ENCODE measurements at places on chromosomes 6 and 20.

- no peaks in the 10 kb centered on the region for H3K36me3 ChIP-seq
- H3K27ac ChIP-seq = no peak overlapping the region
- H3K4me3 ChIP-seq = no peak overlapping the region
- no peak for DNase-seq
- no peaks in the 10 kb centered on the region for H3K27me3 ChIP-seq
Measured at GRCh38 chr20:36234771-36235320, 1.4 kb upstream of the AAR2 start.

- DNase-seq = no peak
- no peaks in the 10 kb centered on the region for H3K27me3 ChIP-seq
- no peak overlapping the region for H3K27ac ChIP-seq
- no peak overlapping the region for H3K4me3 ChIP-seq
- H3K4me1 ChIP-seq = no peaks in the 10 kb centered on the region
Measured at GRCh38 chr20:8718279-8718678, 350.6 kb upstream of the PLCB4 start.

GRCh38 chr6:100456141-100456907 lies 8.4 kb downstream of the SIM1 start:
- H3K27ac ChIP-seq = no peak overlapping the region
- no peak overlapping the region for H3K4me3 ChIP-seq
- no peaks in the 10 kb centered on the region for H3K36me3 ChIP-seq
- no peak for DNase-seq
- H3K27me3 ChIP-seq = peaks cover 15% of the 10 kb centered on the region
- H3K4me1 ChIP-seq = no peaks in the 10 kb centered on the region

DNA sequence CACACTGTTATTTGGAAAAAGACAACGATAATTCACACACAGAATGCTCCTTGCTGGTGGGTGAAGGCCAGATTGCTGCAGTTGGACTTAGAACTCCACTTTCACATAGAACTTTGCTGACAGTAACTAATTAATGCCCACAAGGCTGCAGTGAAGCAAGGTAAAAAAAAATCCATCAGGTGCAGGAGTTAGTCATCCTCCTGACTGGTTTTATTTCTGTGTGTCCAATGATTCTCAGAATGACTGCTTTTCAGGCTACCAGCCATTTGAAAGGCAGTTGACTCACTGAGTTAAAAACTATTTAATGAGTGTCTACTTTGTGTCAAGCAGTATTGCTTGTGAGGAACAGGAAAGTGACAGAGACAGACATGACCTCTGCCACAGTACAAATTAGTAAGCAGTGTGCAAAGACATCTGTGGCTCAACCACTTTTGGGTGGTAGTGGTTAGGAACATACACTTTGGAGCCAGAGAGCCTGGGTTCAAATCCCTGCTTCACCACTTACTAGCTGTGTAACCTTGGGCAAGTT lies 41.9 kb downstream of the ELOVL5 start:
- H3K4me1 ChIP-seq = no peaks in the 10 kb centered on the region
- no peaks in the 10 kb centered on the region for H3K36me3 ChIP-seq
- no peak for DNase-seq
- H3K27ac ChIP-seq = no peak overlapping the region
- H3K27me3 ChIP-seq = no peaks in the 10 kb centered on the region

- no peak overlapping the region for H3K27ac ChIP-seq
- no peak overlapping the region for H3K4me3 ChIP-seq
- DNase-seq = no peak
- no peaks in the 10 kb centered on the region for H3K36me3 ChIP-seq
Measured at GRCh38 chr6:91155129-91155785, 568.4 kb upstream of the MAP3K7 start.

DNA sequence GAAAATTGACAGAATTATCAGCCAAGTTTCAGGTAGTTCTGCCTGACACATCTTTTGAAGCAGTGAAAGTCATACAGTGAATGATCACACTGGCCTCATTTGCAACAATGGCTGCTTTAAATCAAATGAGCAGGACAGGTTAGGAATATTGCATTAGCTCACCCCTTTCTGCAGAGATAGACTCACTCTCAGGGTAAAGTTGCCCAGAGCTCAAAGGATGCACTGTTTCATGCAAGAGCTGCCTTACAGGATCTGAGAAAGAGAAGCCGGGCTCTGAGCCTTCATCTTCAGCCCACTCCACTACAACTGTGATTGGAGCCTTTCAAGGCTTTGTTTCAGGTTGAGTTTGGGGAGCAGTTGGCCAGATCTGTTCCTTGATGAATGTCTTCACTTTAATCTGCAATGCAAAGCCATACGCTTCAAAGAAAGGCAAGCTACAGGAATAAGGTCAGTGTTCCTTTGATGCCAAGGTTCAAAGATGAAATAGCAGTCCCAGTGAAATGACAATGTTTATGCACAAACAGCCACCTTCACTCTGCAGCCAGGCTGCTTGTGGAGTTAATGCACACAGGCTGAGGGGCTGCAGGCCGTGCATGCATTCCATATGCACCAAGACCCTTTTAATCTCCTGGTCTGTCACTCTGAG lies 90.9 kb upstream of the ISM1 start:
- DNase-seq = no peak
- no peaks in the 10 kb centered on the region for H3K36me3 ChIP-seq
- no peaks in the 10 kb centered on the region for H3K27me3 ChIP-seq
- no peak overlapping the region for H3K4me3 ChIP-seq

DNA sequence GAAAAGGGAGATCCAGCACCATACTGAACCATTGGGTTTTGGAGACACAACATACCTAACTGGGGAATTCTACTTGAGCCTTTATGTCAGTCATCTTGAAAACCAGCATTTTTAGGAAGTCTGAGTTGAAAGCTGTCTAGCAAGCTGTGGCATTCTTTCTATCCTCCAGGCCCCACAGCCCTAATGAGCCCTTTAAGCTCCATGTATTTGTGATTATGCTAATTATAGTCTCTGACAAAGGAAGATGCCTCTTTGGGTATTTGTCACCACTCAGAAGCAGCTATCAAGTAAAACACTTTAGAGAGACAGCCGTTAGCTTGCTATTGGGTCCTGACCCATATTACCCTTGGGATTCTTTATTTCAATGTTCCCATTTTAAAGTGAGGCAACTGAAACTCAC lies 159.5 kb upstream of the MANEA start:
- no peak overlapping the region for H3K27ac ChIP-seq
- H3K27me3 ChIP-seq = no peaks in the 10 kb centered on the region
- no peaks in the 10 kb centered on the region for H3K4me1 ChIP-seq
- H3K4me3 ChIP-seq = no peak overlapping the region
- H3K36me3 ChIP-seq = no peaks in the 10 kb centered on the region
- no peak for DNase-seq

GRCh38 chr20:61450549-61450948 lies 198.5 kb downstream of the CDH4 start:
- no peak overlapping the region for H3K4me3 ChIP-seq
- H3K27ac ChIP-seq = no peak overlapping the region
- no peaks in the 10 kb centered on the region for H3K36me3 ChIP-seq

- no peaks in the 10 kb centered on the region for H3K4me1 ChIP-seq
- no peak for DNase-seq
- H3K27ac ChIP-seq = no peak overlapping the region
- no peaks in the 10 kb centered on the region for H3K27me3 ChIP-seq
- H3K4me3 ChIP-seq = no peak overlapping the region
- H3K36me3 ChIP-seq = no peaks in the 10 kb centered on the region
Measured at GRCh38 chr20:30816182-30816645, 441.2 kb upstream of the DEFB115 start.

GRCh38 chr20:17935186-17935585 lies 33.4 kb downstream of the SNX5 start:
- no peak overlapping the region for H3K4me3 ChIP-seq
- no peak for DNase-seq
- H3K36me3 ChIP-seq = no peaks in the 10 kb centered on the region
- H3K4me1 ChIP-seq = peaks cover 10% of the 10 kb centered on the region
- H3K27me3 ChIP-seq = no peaks in the 10 kb centered on the region
- H3K27ac ChIP-seq = peak overlapping the region; percentile 13

DNA sequence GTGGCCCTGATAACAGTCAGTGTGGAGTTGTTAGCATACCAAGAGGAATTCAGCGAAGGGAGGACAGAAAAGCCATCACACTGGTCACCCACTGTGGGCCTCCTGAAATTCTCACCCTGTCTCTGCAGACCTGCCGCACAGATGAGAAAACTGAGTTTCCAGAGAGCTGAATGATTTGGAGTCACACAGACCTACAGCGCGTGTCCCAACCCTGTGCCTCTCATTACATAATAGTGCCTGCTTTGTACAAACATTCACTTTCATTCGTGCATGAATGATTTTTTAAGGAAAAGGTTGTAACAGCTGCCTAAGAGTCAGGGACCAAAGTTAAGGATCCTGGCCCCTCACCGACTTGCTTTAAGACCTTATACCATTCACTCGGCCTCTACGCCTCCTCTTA lies 62.7 kb downstream of the THBS2 start:
- DNase-seq = no peak
- no peak overlapping the region for H3K4me3 ChIP-seq
- H3K27ac ChIP-seq = peak overlapping the region; percentile 67
- no peaks in the 10 kb centered on the region for H3K36me3 ChIP-seq
- no peaks in the 10 kb centered on the region for H3K27me3 ChIP-seq

DNA sequence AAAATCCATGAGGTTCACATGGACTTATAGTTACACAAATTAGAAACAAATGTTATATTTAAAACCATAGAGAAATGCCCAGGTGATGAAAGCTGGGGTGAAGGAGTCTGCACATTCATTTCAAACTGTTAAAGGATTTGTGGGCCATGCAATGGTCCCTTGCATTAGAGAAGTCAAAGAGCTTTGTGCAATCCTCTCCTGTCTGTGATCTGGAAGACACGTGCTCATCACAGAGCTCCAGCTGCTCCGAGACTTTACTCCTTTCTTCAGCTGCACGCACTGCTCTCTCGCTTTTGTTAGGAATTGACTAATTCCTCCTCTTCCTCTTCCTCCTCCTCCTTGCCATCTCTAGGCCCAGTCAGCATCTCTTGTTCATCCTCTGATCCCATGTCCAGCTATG lies 4.1 kb upstream of the AIF1 start:
- H3K36me3 ChIP-seq = no peaks in the 10 kb centered on the region
- no peak for DNase-seq
- no peak overlapping the region for H3K4me3 ChIP-seq
- no peaks in the 10 kb centered on the region for H3K4me1 ChIP-seq

DNA sequence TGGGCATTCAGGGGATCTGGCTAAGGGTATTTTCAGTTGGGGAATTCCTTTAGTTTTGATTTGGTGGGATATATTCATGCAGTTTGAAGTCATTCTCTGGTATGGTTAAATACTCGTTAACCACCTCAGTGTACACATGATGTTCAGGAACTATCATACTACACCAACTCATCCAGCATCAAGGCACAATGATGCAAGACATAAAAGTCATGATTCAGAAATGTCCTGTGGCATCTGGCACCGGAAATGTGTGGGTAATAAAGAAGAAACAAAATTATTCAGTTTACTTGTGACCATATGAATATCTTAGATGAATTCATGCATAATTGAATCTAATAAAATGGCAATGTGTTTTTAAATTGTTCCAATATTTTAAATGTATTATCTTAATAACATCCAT lies 129.0 kb upstream of the BMP5 start:
- no peak overlapping the region for H3K4me3 ChIP-seq
- H3K4me1 ChIP-seq = no peaks in the 10 kb centered on the region
- no peak for DNase-seq
- H3K27ac ChIP-seq = no peak overlapping the region
- no peaks in the 10 kb centered on the region for H3K27me3 ChIP-seq

DNA sequence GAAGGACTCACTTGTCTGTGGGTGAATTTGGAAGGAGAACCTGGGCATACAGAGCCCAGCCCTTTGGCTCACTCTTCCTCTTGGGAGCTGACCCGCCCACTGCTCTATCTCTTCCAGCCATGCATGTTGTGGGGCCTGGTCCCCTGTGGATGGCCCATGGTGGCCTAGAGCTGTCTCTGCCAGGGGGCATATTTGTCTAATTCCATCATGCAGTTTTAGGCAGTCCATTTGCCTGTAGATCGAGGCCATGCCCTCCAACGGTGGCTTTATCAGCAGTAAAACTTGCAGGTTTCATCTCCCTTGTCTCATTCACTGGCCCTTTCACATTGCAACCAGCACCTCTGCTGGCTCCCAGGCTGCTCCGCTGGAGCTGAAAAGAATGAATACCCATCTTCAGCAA lies 12.9 kb upstream of the EZR start:
- no peak overlapping the region for H3K4me3 ChIP-seq
- H3K27me3 ChIP-seq = no peaks in the 10 kb centered on the region
- H3K36me3 ChIP-seq = no peaks in the 10 kb centered on the region
- H3K4me1 ChIP-seq = no peaks in the 10 kb centered on the region
- DNase-seq = no peak

GRCh38 chr6:89379281-89379680 lies 26.8 kb upstream of the UBE2J1 start:
- no peaks in the 10 kb centered on the region for H3K4me1 ChIP-seq
- H3K4me3 ChIP-seq = no peak overlapping the region
- no peak for DNase-seq
- H3K36me3 ChIP-seq = no peaks in the 10 kb centered on the region
- no peak overlapping the region for H3K27ac ChIP-seq

DNA sequence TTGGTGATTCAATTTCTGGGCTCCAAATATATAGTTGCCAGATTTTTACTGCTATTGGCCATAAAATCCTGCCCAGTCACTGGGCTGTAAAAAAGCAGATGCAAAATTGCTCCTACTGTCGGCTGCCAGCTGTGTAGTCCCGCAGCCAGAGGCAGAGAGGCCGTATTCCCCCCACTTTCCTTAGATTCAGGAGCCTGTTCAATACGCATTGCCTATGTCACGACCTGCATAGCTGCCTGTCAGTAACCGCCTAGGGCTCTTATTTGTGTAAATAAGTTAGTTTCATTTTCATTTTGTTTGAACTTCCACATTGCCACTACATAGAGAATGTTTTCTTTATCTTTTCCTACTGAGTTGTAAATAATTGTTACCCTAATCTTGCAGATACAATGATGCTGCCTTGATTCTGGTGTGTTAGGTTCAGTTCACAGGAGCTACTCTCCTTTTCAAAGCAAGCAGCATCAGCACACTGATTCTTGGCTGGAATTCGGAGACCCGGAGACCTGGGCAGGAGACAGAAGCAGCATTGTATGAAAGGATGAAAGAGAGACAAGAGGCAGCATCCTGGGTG lies 46.0 kb upstream of the UST start:
- no peaks in the 10 kb centered on the region for H3K27me3 ChIP-seq
- H3K4me3 ChIP-seq = peak overlapping the region; percentile 37
- H3K4me1 ChIP-seq = no peaks in the 10 kb centered on the region
- DNase-seq = no peak

DNA sequence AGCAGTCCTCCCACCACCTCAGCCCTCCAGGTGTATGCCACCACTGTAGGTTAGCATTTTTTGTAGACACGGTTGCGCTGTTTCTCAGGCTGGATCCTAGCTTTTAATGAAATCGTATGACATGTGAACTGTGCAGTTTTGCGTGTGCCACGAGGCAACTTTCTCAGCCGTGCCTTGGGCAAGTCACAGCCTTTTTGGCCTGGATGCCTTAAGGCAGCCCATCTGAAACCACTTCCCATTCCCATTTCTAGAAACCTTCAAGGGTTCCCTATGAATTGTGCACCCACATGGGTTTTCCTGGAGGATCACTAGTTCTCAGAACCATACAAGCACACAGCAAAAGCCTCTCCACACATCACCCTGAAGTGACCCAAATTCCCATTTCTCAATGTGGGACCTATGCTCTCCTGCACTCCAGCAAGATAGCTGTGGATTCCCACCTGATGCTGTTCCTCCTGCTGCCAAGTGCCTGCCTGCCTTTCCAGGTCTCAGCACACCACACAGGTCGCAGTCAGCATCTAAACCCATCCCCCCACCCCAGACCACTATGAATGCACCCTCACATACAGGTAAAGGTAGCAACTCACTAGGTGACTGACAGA lies 28.9 kb downstream of the SNX5 start:
- H3K4me3 ChIP-seq = no peak overlapping the region
- no peak overlapping the region for H3K27ac ChIP-seq
- H3K4me1 ChIP-seq = peaks cover 3% of the 10 kb centered on the region
- H3K27me3 ChIP-seq = no peaks in the 10 kb centered on the region
- H3K36me3 ChIP-seq = no peaks in the 10 kb centered on the region
- no peak for DNase-seq
